NCI-H1048 (cell line): ENCODE measurements at places on chromosomes 2 and 18.

GRCh38 chr2:47725808-47726207 lies 57.1 kb upstream of the MSH6 start:
- no peak for DNase-seq

- no peak for DNase-seq
Measured at GRCh38 chr2:177682836-177683660, 290.5 kb downstream of the AGPS start.

GRCh38 chr18:55106466-55106865 lies 147.2 kb upstream of the CCDC68 start:
- DNase-seq: no peak

DNA sequence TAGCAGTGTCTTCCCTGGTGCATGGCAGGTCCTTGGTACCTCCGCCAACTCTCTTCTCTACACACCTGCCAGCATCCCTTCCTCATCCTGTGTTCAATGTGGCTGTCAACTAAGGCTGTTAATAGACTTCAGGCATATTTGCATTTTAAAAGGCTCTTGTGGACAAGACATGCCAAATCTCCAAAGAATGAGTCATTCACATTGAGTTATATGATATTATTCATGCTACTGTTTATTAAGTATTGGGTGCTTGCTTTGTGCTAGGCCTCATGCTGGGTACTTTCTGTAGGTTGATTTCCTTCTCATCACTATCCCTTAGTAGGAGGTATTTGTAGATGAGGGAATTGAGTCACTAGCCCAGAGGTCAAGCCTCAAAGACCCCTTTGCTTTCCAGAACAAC lies 5.2 kb downstream of the MYO1B start:
- no peak for DNase-seq

- DNase-seq: no peak
Measured at GRCh38 chr2:3620834-3621233, 25.9 kb downstream of the COLEC11 start.

- no peak for DNase-seq
Measured at GRCh38 chr2:52477166-52477565, 1290.4 kb upstream of the CHAC2 start.

DNA sequence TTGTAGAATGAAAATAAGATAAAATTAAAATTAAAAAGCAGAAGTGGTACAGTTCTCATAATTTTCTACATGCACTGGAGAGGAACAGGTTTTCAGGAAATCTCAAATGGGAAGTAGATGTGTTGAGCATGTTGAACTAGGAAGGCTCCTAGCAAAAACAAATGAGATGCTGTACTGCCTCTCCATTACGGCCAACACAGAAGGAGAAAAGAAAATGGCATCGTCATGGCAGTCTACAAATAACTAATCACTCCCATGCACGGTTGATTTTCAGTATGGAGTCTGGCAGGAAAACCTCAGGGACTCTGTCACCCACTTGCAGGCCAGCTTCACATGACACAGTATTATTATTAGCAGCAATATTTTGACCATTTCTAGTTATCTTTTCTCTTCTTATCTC lies 278.7 kb downstream of the NRXN1 start:
- no peak for DNase-seq

GRCh38 chr2:197500503-197501131 lies 438 bp downstream of the HSPE1 start:
- no peak for DNase-seq

GRCh38 chr2:150482667-150483400 lies 4.6 kb downstream of the RND3 start:
- DNase-seq: no peak

DNA sequence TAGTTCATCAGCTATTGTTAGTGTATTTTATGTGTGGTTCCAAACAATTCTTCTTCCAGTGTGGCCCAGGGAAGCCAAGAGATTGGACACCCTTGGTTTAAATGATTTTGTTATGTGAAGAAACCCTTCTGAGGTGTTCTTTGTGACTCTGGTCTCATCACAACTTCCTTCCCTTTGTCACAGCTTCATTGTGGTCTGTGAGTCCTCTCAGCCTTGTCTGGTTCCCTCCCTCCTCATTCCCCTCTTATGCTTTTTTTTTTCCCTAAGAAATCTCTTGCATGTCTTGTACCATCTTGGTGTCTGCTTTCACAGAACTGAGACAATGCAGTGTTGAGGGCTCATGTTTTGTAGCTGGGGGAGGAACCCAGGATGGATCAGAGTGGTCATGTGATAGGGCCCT lies 118.9 kb downstream of the TMEM182 start:
- DNase-seq: no peak

DNA sequence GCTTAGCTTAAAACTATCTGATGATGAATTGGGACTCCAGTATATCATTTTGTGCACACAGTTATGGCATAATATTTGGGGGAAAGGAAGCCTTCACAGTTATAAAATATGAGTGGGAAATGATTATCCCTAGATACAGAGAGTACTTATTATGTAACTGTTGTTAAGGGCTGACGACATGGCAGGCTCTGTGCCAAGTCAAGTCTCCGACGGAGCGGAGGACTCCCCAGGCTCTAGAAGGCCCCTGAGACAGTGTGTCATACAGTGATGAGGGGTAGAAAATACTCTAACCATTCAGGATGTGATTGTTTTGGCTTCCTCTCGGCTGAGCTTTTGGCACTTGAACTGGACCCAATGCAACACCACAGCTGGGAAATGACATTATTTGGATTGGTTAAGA lies 211.8 kb downstream of the SLC8A1 start:
- DNase-seq: no peak

DNA sequence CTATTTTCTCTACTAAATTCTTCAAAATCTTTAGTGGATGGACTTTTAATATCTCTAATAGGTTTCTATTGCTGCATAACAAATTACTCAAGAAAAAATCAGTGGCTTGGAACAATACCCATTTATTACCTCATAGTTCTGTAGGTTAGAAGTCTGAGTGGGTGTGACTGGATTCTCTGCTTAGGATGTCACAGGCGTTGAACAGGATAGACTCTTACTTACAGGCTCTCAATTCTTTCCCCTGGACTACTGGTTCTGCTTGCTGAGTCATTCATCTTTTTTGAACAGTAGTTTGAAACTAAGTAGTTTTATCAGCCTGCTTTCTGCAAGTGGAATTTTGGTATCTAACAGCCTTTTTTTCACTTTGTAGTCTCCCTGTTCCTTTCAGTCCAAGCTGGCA lies 265.4 kb downstream of the ZNF385B start:
- no peak for DNase-seq

DNA sequence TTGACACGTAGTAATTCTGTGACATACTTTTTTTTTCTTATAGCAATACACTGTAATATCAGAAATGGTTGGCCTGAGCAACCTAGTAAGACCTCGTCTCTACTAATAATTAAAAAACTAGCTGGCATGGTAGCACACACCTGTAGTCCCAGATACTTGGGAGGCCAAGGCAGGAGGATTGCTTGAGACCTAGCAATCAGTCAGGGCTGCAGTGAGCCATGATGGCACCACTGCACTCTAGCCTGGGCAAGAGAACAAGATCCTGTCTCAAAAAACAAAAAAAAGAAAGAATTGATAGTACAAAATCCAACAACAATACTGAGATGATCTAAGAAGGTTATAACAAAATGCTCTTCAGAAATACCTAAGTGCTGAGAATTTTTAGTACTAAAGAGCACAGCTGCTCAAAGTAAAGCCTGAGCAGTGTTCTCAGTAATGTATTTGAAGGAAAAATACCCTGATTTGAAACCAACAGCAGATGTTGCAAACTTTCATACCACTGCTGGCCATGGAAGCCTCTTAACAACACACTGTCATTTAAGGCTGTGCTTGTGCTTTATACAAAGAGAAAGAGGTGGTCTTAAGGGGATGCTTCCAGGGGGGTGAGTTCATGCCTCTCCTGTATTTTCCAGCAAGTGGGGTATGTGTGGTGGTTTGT lies 132.6 kb upstream of the CDCA7 start:
- no peak for DNase-seq

DNA sequence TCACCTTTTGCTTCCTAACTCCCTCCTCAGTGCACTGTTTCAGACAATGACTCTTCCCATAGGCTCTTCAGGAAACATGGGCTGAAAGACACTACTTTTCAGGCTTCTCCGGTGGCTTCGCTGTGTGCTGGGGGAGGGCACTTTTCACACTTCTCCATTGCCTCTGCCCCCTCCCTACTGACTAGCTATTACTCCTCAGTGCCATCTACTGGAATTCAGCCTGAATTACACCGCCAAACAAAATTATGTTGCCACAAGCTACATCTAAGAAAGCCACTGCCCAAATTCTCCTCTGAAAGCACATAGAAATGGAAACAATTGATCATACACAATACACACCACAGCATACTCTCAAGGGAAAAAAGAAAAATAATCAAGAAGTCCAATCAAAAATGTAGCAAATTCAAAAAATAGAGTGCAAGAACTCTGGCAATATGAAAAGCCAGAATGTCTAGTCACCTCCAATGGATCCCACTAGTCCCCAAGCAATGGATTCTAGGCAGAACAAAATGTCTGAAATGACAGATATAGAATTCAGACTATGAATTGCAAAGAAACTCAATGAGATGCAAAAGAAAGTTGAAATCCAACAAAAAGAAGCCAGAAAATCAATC lies 1139.4 kb upstream of the GYPC start:
- DNase-seq: no peak

DNA sequence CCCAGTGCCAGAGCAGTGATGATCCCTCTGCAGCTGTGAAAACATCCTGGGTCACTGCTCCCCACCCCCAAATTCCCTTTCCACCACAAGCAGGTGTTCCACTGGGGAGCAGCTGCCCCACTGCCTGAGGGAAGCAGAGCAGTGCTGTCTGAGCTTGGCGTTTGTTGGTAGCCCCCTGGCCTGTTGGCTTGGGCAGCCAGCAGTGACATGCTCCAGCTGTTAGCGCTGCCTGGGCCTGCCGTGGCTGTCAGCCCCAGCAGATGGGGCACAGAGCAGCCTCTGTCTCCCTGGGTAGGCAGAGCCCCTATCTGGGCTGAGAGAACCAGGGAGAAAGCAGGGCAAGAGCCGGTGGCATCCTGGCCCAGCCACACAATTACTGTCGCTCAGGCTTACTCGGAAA lies 247.7 kb downstream of the GLI2 start:
- no peak for DNase-seq

- no peak for DNase-seq
Measured at GRCh38 chr2:237156857-237157779, 71.4 kb downstream of the COPS8 start.
